ENCODE measurements at places on chromosomes 5 and 9.
A peak's percentile ranks its signal among the peaks of the same experiment; 100 is the strongest.

- H3K4me1 ChIP-seq, result no peaks in the 10 kb centered on the region
- no peaks in the 10 kb centered on the region for H3K27me3 ChIP-seq
- no peaks in the 10 kb centered on the region for H3K36me3 ChIP-seq
- H3K4me3 ChIP-seq, result no peak overlapping the region
Measured at GRCh38 chr9:90012949-90013348, 408.1 kb downstream of the GADD45G start.

DNA sequence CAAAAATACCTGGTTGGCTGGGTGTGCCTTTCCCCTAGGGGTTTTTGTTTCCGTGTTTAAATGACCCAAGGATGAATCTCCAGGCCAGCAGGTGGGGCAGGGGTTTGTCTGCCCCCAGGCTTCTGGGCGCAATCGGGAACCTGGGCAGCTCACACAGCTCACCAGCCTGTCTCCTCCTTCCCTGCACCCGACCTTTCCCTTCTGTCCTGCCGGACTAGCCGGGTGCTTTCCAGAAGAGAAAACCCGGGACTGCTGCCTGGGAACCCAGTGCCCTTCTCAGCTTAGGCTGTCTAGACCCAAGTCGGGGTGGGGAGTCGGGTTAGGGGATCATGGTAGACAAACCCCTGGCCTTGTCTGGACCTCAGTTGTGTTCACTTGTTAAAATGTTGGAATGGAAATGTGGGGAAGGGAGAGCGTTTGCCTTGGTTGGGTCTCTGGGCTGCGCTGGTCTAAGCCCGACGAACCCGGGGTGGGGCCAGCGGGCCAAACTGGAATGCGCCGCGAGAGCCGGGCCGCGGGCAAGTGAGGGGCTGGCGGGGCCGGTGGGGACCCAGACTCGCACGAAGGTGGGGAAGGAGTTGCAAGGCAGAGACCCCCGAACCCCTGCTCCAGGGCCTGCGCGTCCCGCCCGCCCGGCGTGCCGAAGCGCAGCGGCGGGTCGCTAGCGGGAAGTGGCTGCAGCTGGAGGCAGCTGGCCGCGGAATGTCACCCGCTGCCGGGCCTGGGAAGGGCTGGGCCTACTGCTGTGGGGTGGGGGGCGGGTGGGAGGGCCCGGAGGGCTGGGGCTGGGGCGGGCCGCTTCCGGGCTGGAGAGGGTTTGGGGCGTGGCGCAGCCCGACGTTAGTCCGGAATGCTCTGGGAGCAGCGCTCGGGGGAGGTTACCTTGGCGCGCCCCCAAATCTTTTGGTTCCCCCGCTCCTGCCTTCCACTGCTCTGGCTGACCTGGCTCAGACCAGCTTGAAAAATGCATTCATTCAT, 84.6 kb downstream of the DAB2IP start:
- no peak overlapping the region for H3K27ac ChIP-seq
- no peaks in the 10 kb centered on the region for H3K4me1 ChIP-seq
- H3K36me3 ChIP-seq, result no peaks in the 10 kb centered on the region
- no peak for DNase-seq

GRCh38 chr5:139386050-139386438, 2.9 kb upstream of the SLC23A1 start:
- H3K27ac ChIP-seq, result no peak overlapping the region
- no peak overlapping the region for H3K4me3 ChIP-seq
- H3K4me1 ChIP-seq, result peaks cover 51% of the 10 kb centered on the region
- no peak for DNase-seq
- H3K36me3 ChIP-seq, result no peaks in the 10 kb centered on the region

DNA sequence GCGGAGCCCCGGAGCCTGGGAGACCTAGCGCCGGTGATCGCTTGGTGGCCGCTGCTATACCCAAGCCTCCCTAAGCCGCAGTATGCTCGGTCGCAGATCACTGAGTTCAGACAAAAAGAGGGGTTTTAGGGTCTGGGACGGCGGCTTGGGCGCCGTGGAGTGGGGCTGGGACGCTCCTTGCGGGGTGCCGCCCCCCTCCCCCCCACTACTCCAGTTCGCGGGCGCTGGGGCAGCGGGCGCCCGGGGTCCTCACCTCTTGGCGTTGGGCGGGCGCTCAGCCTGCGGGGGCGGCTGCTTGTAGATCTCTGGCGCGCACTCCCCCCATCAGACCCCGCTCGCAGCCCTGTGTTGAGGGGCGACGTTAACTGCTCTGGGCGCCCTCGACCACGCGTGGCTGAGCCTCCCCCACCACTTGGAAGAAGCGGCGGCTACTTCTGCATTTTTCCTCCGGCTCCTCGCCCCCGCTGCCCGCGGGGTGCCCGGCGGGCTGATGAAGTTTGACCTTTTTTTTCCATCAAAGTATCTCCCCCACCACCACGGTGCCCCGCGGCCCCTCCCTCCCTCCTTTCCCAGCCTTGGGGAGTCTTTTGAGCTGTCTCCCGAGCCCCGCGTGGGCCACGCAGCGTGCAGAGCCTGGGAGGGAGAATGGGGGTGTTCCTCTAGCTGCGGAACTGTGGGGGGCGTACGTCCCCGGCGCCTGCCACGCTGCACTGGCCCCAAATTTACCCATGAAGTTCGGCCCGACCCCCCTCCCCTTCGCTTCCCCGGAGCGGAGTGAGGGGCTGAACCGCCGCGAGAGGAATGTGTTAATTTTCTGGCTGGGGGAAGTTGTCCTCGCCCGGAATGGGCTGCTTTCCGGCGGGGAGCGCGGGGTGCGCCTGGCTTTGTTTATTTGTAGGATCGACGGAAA, 1.2 kb downstream of the CXXC5 start:
- no peak overlapping the region for H3K27ac ChIP-seq
- H3K27me3 ChIP-seq, result peaks cover 48% of the 10 kb centered on the region
- H3K36me3 ChIP-seq, result no peaks in the 10 kb centered on the region
- peak overlapping the region; percentile 46 for H3K4me3 ChIP-seq

DNA sequence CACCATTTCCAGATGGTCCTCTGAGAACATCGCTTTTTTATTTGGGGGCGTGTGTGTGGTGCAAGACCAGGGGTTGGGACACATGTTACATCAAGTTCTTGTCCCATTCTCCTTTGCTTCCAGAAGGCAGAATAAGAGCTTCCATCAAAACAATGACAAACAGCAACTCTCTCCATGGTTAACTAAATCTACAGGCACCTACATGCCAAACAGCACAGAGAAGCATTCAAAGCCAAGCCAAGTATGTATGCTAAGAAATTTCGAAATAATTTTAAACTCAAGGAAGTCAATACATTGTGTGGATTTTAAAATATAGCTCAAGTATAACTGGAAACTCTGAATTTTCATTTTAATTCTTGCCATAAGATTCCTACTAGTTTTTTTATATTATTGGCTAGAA, 105.6 kb downstream of the SEC61B start:
- no peaks in the 10 kb centered on the region for H3K36me3 ChIP-seq
- no peak for DNase-seq
- H3K27me3 ChIP-seq, result no peaks in the 10 kb centered on the region
- H3K4me3 ChIP-seq, result no peak overlapping the region

GRCh38 chr9:92663126-92663525, 6.8 kb downstream of the IPPK start:
- no peaks in the 10 kb centered on the region for H3K27me3 ChIP-seq
- DNase-seq, result no peak
- no peak overlapping the region for H3K4me3 ChIP-seq
- peaks cover 18% of the 10 kb centered on the region for H3K4me1 ChIP-seq

GRCh38 chr5:144406442-144406841, 235.8 kb downstream of the KCTD16 start:
- no peaks in the 10 kb centered on the region for H3K4me1 ChIP-seq
- H3K36me3 ChIP-seq, result no peaks in the 10 kb centered on the region
- DNase-seq, result no peak
- no peaks in the 10 kb centered on the region for H3K27me3 ChIP-seq

DNA sequence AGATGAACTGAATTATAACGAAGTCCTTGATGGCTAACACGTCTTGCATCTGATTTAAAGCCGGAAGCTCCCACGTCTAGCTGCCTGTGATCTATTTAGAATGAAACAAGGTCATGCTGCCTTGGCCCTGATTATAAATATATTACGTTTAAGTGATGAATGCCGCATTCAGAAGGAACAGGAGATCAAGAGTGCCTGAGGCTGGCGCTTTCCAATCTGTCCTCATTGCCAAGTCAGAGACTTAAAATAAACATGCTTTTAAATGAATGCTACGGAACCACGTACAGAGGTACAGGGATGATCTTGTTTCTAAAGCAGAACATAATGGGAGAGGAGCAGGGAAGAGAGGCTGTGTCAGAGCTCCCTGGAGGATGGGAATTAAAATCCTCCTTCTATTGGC, 292.8 kb downstream of the TLE1 start:
- H3K27me3 ChIP-seq, result no peaks in the 10 kb centered on the region
- no peaks in the 10 kb centered on the region for H3K36me3 ChIP-seq
- no peak for DNase-seq
- no peaks in the 10 kb centered on the region for H3K4me1 ChIP-seq
- no peak overlapping the region for H3K27ac ChIP-seq
- no peak overlapping the region for H3K4me3 ChIP-seq

DNA sequence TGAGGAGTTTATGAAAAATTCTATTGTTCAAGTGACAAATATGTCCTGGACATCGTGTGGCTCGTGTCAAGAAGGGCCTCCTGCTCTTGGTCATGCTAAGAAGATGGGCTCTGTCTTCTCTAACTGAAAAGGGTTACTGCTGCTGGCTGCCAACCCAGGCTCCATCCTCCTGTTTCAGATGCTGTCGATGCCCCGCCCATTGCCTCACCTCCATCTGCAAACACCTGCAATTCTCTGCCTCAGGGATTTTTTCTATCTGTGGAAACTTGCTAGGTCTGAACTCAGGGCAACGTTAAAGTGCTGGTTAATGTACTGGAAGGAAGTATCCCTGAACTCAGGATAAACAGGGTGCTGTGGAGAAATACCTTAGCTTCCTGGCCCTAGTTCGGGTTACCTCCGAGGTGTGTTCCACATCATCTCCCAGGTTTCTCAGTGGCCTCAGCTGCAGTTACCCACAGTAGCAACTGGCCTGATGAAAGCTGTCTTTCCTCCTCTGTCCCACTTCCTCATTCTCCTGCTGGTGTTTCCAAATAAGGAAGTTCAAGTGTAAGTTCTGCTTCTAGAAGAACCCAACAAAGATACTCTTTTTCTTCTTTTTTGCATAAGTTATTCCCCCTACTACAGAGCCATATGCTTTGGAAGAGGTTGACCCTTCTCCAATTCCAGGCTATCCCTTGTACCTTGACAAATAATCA, 151.7 kb upstream of the SMIM23 start:
- H3K27ac ChIP-seq, result no peak overlapping the region
- no peak for DNase-seq
- no peaks in the 10 kb centered on the region for H3K4me1 ChIP-seq
- H3K36me3 ChIP-seq, result no peaks in the 10 kb centered on the region

- H3K4me1 ChIP-seq, result no peaks in the 10 kb centered on the region
- no peaks in the 10 kb centered on the region for H3K27me3 ChIP-seq
- no peak overlapping the region for H3K27ac ChIP-seq
- DNase-seq, result no peak
- no peaks in the 10 kb centered on the region for H3K36me3 ChIP-seq
- no peak overlapping the region for H3K4me3 ChIP-seq
Measured at GRCh38 chr5:32791536-32792243, 80.6 kb downstream of the NPR3 start.

GRCh38 chr5:2353871-2354440, 397.5 kb downstream of the IRX2 start:
- no peaks in the 10 kb centered on the region for H3K27me3 ChIP-seq
- no peak overlapping the region for H3K27ac ChIP-seq
- no peaks in the 10 kb centered on the region for H3K4me1 ChIP-seq
- no peak overlapping the region for H3K4me3 ChIP-seq

DNA sequence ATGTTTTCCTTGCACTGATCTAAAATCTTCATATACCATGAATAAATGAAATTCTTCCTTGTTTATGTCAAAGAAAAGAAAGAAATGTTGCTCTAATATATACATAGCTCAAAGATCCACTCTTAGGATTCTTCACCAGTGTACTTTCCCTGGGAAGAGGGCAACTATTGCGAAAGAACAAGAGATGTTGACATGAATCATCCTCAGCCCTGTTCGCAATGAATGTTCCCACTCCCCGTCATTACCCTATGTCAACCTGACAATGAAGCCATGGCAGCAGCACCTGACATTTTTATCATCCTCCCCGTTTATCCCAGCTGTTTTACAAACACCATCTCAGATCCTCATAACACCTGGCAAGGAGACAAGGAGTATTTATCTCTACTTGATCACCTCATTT, 409.1 kb upstream of the GRIA1 start:
- no peaks in the 10 kb centered on the region for H3K4me1 ChIP-seq

- peaks cover 8% of the 10 kb centered on the region for H3K36me3 ChIP-seq
- no peak for DNase-seq
- H3K4me3 ChIP-seq, result no peak overlapping the region
- H3K4me1 ChIP-seq, result no peaks in the 10 kb centered on the region
Measured at GRCh38 chr5:55319491-55319890, 11.7 kb downstream of the MTREX start.

DNA sequence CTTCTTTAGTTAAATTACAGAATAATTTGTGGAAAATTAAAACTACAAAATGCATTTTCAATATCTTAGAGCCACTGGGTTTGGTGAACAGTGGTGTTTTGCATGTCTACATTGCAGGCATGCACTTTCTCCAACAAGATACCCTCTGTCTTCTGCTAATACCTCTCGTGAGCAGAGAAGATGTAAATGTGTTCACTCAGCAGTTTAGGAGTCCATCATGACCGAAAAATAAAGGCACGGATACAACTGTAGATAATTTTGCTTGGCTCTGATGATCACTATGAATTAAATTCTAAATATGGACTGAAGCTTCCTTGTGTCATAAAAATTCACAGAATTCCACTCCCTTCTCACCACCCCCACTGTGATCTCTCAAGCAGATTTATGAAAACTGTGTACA, 313.8 kb downstream of the GLIS3 start:
- H3K4me3 ChIP-seq, result no peak overlapping the region
- H3K36me3 ChIP-seq, result no peaks in the 10 kb centered on the region
- no peak overlapping the region for H3K27ac ChIP-seq
- H3K4me1 ChIP-seq, result no peaks in the 10 kb centered on the region
- no peak for DNase-seq

- H3K4me1 ChIP-seq, result no peaks in the 10 kb centered on the region
- no peak for DNase-seq
- H3K4me3 ChIP-seq, result no peak overlapping the region
- no peaks in the 10 kb centered on the region for H3K27me3 ChIP-seq
- H3K36me3 ChIP-seq, result no peaks in the 10 kb centered on the region
- H3K27ac ChIP-seq, result no peak overlapping the region
Measured at GRCh38 chr5:105794578-105794977, 1876.2 kb downstream of the EFNA5 start.

GRCh38 chr9:29245351-29245750, 1672.1 kb upstream of the C9orf72 start:
- H3K27me3 ChIP-seq, result no peaks in the 10 kb centered on the region
- no peaks in the 10 kb centered on the region for H3K4me1 ChIP-seq
- no peaks in the 10 kb centered on the region for H3K36me3 ChIP-seq
- H3K27ac ChIP-seq, result no peak overlapping the region
- DNase-seq, result no peak
- no peak overlapping the region for H3K4me3 ChIP-seq

GRCh38 chr5:64149268-64149667, 16.4 kb upstream of the RNF180 start:
- H3K4me3 ChIP-seq, result no peak overlapping the region
- no peaks in the 10 kb centered on the region for H3K36me3 ChIP-seq
- no peak for DNase-seq
- H3K27ac ChIP-seq, result no peak overlapping the region
- no peaks in the 10 kb centered on the region for H3K27me3 ChIP-seq
- no peaks in the 10 kb centered on the region for H3K4me1 ChIP-seq

GRCh38 chr9:101578378-101578777, 16.4 kb downstream of the PPP3R2 start:
- DNase-seq, result no peak
- no peaks in the 10 kb centered on the region for H3K27me3 ChIP-seq
- no peak overlapping the region for H3K27ac ChIP-seq
- H3K4me3 ChIP-seq, result no peak overlapping the region
